ENCODE measurements at places on chromosomes 12 and 14. TPM values are rescaled to one million over a fixed set of nuclear protein-coding genes. Genes with fewer than 3 reads are reported as not detected.

DNA sequence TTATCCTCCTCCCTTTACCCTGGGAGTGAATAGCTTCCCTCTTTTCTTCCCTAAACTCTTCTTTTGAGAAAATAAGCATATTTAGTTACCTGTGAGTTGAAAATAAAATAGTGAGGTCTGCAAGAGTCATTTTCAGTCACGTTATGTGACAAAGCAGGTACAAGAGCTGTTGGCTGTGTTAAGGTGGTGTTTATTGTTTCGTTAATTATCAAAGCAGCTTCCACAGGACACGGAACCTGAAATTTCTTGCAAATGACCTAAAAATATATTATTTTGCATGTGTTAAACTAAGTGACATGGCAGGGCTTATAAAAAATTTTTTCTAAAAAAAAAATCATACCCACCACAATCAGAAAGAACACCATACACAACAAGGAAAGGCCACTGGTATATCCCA lies 8.3 kb downstream of the SLC38A2 start:
- DNase-seq = no peak

GRCh38 chr12:30823156-30823699 lies 68.5 kb upstream of the CAPRIN2 start:
- DNase-seq = peak; percentile 35

- DNase-seq = no peak
Measured at GRCh38 chr12:113702276-113702675, 230.6 kb upstream of the LHX5 start.

GRCh38 chr12:67377541-67377940 lies 108.4 kb downstream of the CAND1 start:
- DNase-seq = no peak

DNA sequence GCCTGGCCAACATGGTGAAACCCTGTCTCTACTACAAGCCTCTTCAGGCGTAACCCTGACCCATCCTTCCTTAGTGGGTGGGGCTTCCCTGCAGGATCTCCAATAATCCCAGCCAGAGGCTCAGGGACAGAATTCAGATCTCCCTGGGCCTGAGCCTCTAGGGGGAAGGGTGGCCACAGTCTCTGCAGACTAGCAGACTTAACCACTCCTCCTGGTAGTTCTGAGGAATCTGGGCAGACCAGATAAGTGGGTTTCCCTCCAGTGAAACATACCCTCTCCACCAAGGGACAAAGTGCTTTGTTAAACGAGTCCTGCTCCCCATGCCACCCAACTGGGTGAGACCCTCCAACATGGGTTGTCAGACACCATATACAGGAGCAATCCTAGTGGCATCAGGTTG lies 36.6 kb upstream of the TRIM9 start:
- DNase-seq = no peak

Gene ZBTB25
- polyA plus RNA-seq = 8.0 TPM

Gene DHRS4L2
- 44.2 TPM for polyA plus RNA-seq

Gene LRRK2
- 5.9 TPM for polyA plus RNA-seq

Gene KLRC2
- 0.07 TPM for polyA plus RNA-seq

Gene NEUROD4
- polyA plus RNA-seq = not detected

Gene RPL10L
- polyA plus RNA-seq = not detected

Gene DUSP6
- polyA plus RNA-seq = 18.5 TPM

Data from right cardiac atrium (tissue), 5 donors.